ENCODE measurements at places on chromosomes 6 and 20. TPM values are rescaled to one million over a fixed set of nuclear protein-coding genes. Genes with fewer than 3 reads are reported as not detected.

Gene CLPSL2
- total RNA-seq: not detected

Gene DLK2
- not detected for total RNA-seq

Gene GLP1R
- total RNA-seq: not detected

Gene HSPA1L
- 0.98 TPM for total RNA-seq

Gene HNF4A
- not detected for total RNA-seq

Gene SAMD5
- 1.3 TPM for total RNA-seq

Gene PXDC1
- total RNA-seq: 96.6 TPM

Gene TPD52L2
- 174 TPM for total RNA-seq

Gene C20orf141
- not detected for total RNA-seq

Gene ANKRD6
- 7.5 TPM for total RNA-seq

Gene NFATC2
- 6.9 TPM for total RNA-seq
